ENCODE measurements at places on chromosomes 12 and 14. TPM values are rescaled to one million over a fixed set of nuclear protein-coding genes. Genes with fewer than 3 reads are reported as not detected.

The RHOJ gene
- 30.2 TPM for total RNA-seq

The LEMD3 gene
- total RNA-seq: 28.4 TPM

The TRAFD1 gene
- 37.8 TPM for total RNA-seq

The KRT7 gene
- total RNA-seq: 1.0 TPM

The FGD4 gene
- total RNA-seq: 21.5 TPM

The TCL1B gene
- 0.83 TPM for total RNA-seq

The TRPV4 gene
- total RNA-seq: 0.11 TPM

The P2RX7 gene
- total RNA-seq: 0.42 TPM

The SLC24A4 gene
- 0.15 TPM for total RNA-seq

The RNASE7 gene
- not detected for total RNA-seq

The ASB2 gene
- total RNA-seq: not detected

The AICDA gene
- not detected for total RNA-seq

The SERPINA5 gene
- total RNA-seq: not detected

The ADAMTS20 gene
- total RNA-seq: 0.28 TPM

The NKX2-8 gene
- total RNA-seq: not detected

The MYO1H gene
- not detected for total RNA-seq

The PTGDR gene
- total RNA-seq: not detected

The GOLT1B gene
- total RNA-seq: 26.6 TPM

The SLCO1A2 gene
- total RNA-seq: not detected

The BCL2L14 gene
- not detected for total RNA-seq

The OR10AD1 gene
- not detected for total RNA-seq

The PDZRN4 gene
- total RNA-seq: not detected

The BDKRB2 gene
- 0.21 TPM for total RNA-seq

The HOXC4 gene
- 9.6 TPM for total RNA-seq

The CSRP2 gene
- total RNA-seq: 59.6 TPM

The DPF3 gene
- 15.7 TPM for total RNA-seq

The B4GALNT3 gene
- total RNA-seq: 20.2 TPM

The DAO gene
- not detected for total RNA-seq

The ANO2 gene
- not detected for total RNA-seq

The FKBP4 gene
- 187 TPM for total RNA-seq

The COPZ1 gene
- 169 TPM for total RNA-seq

The EMP1 gene
- 39.9 TPM for total RNA-seq

The SPRYD3 gene
- 17.0 TPM for total RNA-seq
